Stimulated activated CD4-positive, alpha-beta T cell treated with anti-CD3 and anti-CD28 coated beads, Interleukin-4, amount 100 ng/mL, for 48 hours (primary cell): ENCODE measurements at places on chromosomes 16 and 17.

- DNase-seq = no peak
Measured at GRCh38 chr16:72467157-72467759, 295.3 kb upstream of the PMFBP1 start.

GRCh38 chr17:72287586-72287985 is 166.8 kb downstream of the SOX9 start:
- DNase-seq = no peak

DNA sequence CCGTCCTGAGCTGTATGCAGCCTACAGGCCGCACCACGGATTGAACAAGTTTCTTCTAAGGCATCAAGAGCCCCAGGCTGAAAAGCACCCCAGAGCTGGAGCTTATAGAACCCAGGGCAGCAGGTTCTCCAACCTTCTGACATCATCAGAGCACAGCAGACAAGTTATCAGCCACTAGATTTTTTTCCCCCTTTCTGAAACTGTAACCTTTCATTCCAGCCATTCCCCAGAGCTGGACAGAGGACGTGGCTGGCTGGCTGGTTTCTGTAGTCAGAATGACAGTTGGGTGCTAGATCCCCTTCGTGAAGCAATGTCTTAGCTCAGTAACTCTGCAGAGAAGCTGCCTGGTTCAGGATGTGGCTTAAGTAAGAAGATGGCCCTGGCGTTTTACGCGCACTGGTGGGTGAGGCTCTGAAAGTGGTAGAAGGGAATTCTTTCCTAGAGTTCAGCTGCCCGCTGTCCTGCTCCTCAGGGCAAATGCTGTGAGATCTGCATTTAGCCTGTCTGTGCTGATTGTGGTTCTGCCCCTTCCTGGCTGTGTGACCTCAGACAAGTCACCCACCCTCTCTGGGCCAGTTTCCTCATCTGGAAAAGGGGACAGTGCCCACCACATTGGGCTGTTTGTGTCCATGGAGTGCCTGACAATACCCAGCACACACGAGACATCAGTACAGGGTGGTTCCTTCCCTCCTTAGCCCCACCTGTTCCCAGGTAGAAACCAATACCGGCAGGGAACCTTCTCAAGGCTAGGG is 9.1 kb downstream of the DEXI start:
- no peak for DNase-seq

- peak; percentile 77 for DNase-seq
Measured at GRCh38 chr17:29567554-29568330, 759 bp upstream of the TP53I13 start.

DNA sequence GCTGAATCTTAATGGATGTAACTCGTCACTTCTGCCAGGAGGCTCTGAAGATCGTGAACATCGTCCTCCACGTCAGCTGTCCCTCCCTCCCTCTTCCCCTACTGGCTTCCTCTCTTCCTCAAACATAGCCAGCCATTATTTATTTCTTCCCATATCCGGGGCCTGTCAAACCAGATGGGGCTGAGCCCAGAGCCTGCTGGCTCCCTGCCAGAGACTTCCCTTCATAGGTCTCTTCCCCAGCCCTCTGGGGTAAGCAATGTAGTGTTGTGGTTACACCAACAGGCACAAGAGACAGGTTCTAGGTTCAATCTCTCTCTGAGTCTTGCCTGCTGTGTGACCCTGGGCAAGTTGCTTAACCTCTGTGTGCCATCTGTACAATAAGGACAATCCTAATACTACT is 40.1 kb upstream of the ZFP90 start:
- no peak for DNase-seq

GRCh38 chr17:77223642-77224420 is 83.1 kb downstream of the SEC14L1 start:
- no peak for DNase-seq

- DNase-seq = no peak
Measured at GRCh38 chr17:80312621-80313135, 52.0 kb downstream of the RNF213 start.

DNA sequence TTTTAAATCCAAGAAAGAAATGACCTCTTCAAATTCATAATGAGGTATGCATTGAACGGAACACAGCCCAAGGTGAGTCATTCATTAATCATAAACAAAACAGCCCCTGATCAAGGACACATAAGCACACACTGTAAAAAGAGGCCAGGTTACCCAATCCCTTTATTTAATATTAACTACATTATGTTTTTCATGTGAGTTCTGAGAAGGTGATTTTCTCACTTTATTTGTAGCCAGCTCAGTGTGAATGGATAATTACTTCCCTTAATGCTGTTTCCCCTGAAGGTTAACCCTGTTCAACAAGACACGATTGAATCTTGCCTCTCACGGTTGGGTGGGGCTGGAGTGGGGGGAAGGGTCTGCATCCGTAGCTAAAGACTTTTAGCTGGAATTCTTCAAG is 257.3 kb upstream of the SALL1 start:
- DNase-seq = no peak

- DNase-seq = no peak
Measured at GRCh38 chr16:70746040-70746707, 54.8 kb downstream of the VAC14 start.

GRCh38 chr17:32486701-32487472 is at the start of gene CDK5R1:
TSS of gene CDK5R1 (plus strand) at chr17:32486993. CDS start at chr17:32487621, 628 bp downstream.
- peak; percentile 61 for DNase-seq

DNA sequence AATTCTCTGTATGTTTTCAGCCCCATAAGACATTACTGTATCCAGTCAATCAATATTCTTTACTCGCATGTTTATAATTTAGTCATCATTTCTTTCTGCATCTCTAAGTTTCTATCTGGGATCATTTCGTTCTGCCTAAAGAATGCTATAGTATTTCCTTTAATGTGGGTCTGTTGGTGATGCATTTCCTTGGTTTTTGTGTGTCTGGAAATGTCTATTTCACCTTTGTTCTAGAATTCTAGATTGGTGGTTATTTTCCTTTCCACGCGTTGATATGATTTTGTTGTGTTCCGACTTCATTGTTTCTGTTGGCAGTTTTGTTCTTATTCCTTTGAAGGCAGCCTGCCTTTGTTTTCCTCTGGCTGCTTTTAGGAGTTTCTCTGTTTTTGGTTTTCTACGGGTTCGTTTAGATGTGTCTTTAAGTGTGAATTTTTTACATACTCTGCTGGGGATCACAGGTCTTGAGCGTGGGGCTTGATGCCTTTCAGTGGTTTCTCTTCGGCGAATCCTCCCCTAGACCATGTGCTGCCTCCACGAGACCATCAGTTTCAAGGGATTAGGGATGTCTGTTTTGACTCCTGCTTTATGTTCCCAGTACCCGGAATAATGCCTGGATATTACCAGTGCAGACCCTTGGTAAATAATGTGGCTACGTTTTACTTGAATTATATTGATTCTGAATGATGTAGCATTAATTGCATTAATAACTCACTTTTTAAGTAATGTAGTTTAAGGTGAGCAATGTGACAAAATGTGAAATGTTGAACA is 23.5 kb downstream of the POLR3E start:
- no peak for DNase-seq

DNA sequence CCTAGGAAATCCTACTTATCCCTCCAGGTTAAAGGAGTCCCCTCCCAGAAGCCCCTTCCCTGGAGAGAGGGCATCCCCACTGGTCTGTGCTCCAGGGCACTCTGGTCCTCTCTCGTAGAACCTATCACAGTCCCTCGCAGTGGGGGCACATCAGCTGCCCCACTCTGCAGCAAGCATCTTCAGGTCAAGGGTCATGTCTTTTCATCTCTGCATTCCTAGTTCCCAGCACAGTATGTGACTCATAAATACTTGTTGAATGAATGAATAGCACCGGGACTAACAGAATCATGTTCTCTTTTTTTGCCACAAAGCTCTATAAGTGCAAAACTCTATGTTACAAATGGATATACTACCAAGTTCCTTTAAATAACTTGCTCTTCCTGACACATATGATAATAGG is 36.0 kb downstream of the RNF157 start:
- DNase-seq = no peak

- DNase-seq = no peak
Measured at GRCh38 chr16:65889533-65889966, 476.9 kb upstream of the CDH5 start.
